ENCODE measurements at places on chromosomes 12 and 14. TPM values are rescaled to one million over a fixed set of nuclear protein-coding genes. Genes with fewer than 3 reads are reported as not detected.

The NRIP2 gene
- total RNA-seq = not detected

The ADAMTS20 gene
- not detected for total RNA-seq

The DPPA3 gene
- not detected for total RNA-seq

The PTHLH gene
- total RNA-seq = 13.2 TPM

The PROX2 gene
- not detected for total RNA-seq

The SERPINA9 gene
- not detected for total RNA-seq

The ASCL1 gene
- total RNA-seq = not detected

The IRAK4 gene
- 4.8 TPM for total RNA-seq

The RNFT2 gene
- total RNA-seq = 2.8 TPM

The SLC38A4 gene
- total RNA-seq = 0.22 TPM

The DIO3 gene
- 0.05 TPM for total RNA-seq

The DYRK2 gene
- 11.7 TPM for total RNA-seq

The POC1B gene
- 21.4 TPM for total RNA-seq

The SLC22A17 gene
- total RNA-seq = 6.1 TPM

The TEX52 gene
- total RNA-seq = not detected

The LRRC43 gene
- 0.10 TPM for total RNA-seq

The NAP1L1 gene
- 700 TPM for total RNA-seq

The GALNT9 gene
- total RNA-seq = 4.1 TPM

The KRT78 gene
- total RNA-seq = 0.15 TPM

The AKAP3 gene
- 0.09 TPM for total RNA-seq

The KERA gene
- total RNA-seq = not detected
